ENCODE measurements at places on chromosomes 16 and 17.

- H3K36me3 ChIP-seq: no peaks in the 10 kb centered on the region
- H3K4me1 ChIP-seq: no peaks in the 10 kb centered on the region
- DNase-seq: no peak
- peaks cover 9% of the 10 kb centered on the region for H3K27me3 ChIP-seq
- no peak overlapping the region for H3K27ac ChIP-seq
- H3K4me3 ChIP-seq: no peak overlapping the region
These were observed 57.4 kb downstream of the SLC47A1 start for GRCh38 chr17:19590912-19591551.

- peaks cover 25% of the 10 kb centered on the region for H3K36me3 ChIP-seq
- no peaks in the 10 kb centered on the region for H3K27me3 ChIP-seq
- no peak overlapping the region for H3K4me3 ChIP-seq
- DNase-seq: peak; percentile 12
- no peak overlapping the region for H3K27ac ChIP-seq
- H3K4me1 ChIP-seq: no peaks in the 10 kb centered on the region
These were observed 51.7 kb downstream of the GAN start for GRCh38 chr16:81366316-81366932.

- H3K27me3 ChIP-seq: no peaks in the 10 kb centered on the region
- H3K27ac ChIP-seq: peak overlapping the region; percentile 98
- peak overlapping the region; percentile 89 for H3K4me3 ChIP-seq
- peaks cover 5% of the 10 kb centered on the region for H3K36me3 ChIP-seq
These were observed 537 bp downstream of the CNOT1 start for GRCh38 chr16:58628845-58629732.

GRCh38 chr16:8655184-8655717, 19.2 kb upstream of the ABAT start:
- no peaks in the 10 kb centered on the region for H3K36me3 ChIP-seq
- H3K4me1 ChIP-seq: peaks cover 3% of the 10 kb centered on the region
- H3K4me3 ChIP-seq: no peak overlapping the region
- no peaks in the 10 kb centered on the region for H3K27me3 ChIP-seq

DNA sequence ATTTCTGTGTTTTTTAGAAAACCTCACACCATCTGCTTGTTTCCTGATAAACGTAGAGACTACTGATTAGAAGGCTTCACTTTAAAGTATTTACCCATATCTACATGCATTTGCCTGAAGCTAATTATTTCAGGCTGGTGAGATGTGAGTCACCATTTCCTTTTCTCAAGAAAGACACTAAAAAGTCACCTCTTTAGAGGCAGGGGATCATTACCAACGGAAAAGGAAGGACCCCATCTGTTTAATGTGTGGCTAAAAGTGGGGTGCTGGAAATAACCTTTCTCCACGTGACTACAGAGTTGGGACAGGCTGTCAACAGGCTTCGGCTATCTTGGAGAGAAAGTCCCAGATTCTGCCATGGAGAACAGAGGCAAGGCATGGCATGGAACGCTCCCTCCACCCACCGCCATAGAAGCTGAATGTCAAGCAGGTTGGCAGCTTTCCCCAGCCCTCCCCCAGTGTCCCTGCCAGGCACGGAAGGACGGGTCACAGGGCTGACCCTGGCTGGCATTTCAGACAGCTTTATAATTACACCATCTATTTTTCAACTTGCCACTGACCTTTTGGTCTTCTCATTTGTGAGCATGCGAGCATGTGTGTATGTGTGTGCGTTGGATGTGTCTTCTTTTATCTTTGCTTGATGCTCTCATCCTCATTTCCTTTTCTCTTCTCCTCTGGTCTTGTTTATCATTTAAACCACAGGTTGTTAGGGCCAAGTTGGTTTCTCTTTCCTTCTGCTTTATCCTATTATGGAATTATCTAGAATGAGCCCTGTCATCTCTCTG, 157.0 kb downstream of the CPPED1 start:
- H3K27ac ChIP-seq: no peak overlapping the region
- H3K4me1 ChIP-seq: peaks cover 13% of the 10 kb centered on the region
- DNase-seq: no peak
- H3K36me3 ChIP-seq: no peaks in the 10 kb centered on the region
- peak overlapping the region; percentile 9 for H3K4me3 ChIP-seq
- peaks cover 15% of the 10 kb centered on the region for H3K27me3 ChIP-seq

DNA sequence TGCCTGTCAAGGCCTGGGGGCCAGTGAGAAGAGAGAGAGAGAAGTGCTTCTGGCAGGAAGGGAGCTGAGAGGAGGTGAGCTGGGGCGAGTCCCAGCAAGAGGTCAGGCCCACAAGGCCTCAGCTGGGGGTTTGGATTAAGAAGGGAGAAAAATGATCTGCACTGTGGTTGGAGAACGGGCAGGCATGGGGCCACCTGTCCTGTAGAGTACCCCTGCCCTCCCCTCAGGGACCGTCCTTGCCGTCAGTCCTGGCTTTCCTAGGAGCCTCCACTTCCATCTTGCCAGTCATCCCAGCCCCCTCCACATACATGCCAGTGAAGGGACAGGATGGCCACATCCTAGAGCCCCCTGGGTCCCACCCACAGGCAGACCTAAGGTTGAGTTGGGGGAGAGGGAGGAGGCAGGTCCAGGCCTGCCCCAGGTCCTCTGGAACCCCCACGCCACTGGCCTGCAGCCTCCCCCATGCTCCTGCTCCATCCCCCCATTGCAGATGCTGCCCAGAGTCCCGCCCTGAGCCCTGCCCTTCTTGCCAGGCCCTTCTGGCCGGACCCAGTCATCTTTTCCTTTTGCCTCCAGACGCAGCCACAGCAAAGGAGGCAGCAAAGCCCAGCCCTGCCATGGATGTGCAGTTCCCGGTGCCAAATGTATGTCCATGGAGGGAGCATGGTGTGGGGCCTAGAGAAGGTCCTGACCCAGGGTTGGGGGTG, 18.9 kb downstream of the KATNB1 start:
- H3K27ac ChIP-seq: no peak overlapping the region
- H3K36me3 ChIP-seq: peaks cover 10% of the 10 kb centered on the region
- no peaks in the 10 kb centered on the region for H3K27me3 ChIP-seq
- no peak overlapping the region for H3K4me3 ChIP-seq
- no peak for DNase-seq
- H3K4me1 ChIP-seq: no peaks in the 10 kb centered on the region

DNA sequence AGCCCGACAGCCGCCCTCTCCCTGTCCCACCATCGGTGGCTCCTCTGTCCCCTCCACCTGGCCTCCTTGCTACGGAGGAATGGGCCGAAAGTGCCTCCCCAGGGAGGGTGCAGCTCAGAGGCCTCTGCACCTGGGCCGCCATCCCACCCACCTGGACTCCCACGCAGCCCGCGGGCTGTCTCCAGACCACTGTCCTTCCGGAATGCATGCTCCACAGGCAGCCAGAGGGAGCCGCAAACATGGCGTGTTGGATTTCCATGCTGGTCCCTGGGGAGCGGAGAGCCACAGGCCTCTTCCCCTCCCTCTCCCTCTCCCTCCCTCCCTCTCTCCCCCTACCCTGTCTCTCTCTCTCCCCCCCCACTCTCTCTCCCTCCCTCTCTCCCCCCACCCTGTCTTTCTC, 3.0 kb downstream of the SSTR5 start:
- peaks cover 4% of the 10 kb centered on the region for H3K36me3 ChIP-seq
- DNase-seq: no peak
- H3K4me1 ChIP-seq: no peaks in the 10 kb centered on the region
- peaks cover 12% of the 10 kb centered on the region for H3K27me3 ChIP-seq

DNA sequence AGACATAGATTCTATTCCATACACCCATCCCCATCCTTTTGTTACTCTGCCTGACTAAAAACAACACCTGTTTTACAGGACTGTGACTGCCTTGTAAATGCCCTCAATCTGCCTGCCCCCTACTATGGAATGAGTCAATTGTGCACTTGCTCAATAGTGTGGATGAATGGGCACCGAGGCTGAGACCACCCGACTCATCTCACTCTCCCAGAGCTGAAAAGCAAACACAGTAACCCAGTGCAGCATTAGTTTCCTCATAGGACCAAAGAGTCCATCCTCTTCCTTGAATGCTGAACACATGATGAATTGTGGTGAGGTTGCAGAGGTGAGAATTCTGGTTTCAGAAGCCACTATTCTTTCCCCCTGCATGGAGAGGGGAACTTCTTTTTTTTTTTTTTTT, 233.7 kb downstream of the ZFHX3 start:
- DNase-seq: no peak
- peaks cover 6% of the 10 kb centered on the region for H3K36me3 ChIP-seq
- H3K27me3 ChIP-seq: no peaks in the 10 kb centered on the region
- no peaks in the 10 kb centered on the region for H3K4me1 ChIP-seq
- no peak overlapping the region for H3K4me3 ChIP-seq

DNA sequence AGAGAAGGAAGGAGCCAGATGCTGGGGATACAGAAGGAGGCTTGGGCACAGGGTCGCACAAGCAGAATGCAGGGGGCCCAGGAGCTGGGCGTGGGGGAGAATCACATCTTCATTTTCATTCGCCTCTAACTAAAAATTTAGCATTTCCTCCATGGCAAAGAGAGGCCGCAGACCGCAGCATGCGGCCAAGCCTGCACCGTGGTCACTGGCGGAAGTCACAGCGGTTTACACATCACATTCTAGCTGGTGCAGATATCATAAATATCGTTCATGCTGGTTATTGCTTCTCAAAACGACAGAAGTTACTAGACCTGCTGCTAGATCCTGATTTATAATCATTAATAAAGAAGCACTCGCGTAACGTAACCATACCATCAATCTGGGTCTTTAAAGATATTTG, 162.0 kb downstream of the NTN1 start:
- no peaks in the 10 kb centered on the region for H3K4me1 ChIP-seq
- H3K36me3 ChIP-seq: no peaks in the 10 kb centered on the region
- H3K27ac ChIP-seq: no peak overlapping the region
- no peak overlapping the region for H3K4me3 ChIP-seq
- H3K27me3 ChIP-seq: peaks cover 11% of the 10 kb centered on the region
- DNase-seq: no peak

GRCh38 chr16:51752438-51752995, 601.4 kb upstream of the SALL1 start:
- H3K4me1 ChIP-seq: no peaks in the 10 kb centered on the region
- no peaks in the 10 kb centered on the region for H3K36me3 ChIP-seq
- H3K27me3 ChIP-seq: no peaks in the 10 kb centered on the region
- DNase-seq: no peak
- no peak overlapping the region for H3K27ac ChIP-seq

- no peaks in the 10 kb centered on the region for H3K4me1 ChIP-seq
- peaks cover 7% of the 10 kb centered on the region for H3K27me3 ChIP-seq
- no peak overlapping the region for H3K27ac ChIP-seq
- H3K36me3 ChIP-seq: no peaks in the 10 kb centered on the region
- no peak overlapping the region for H3K4me3 ChIP-seq
These were observed 187.0 kb upstream of the CDH13 start for GRCh38 chr16:82439678-82440293.

- H3K4me1 ChIP-seq: peaks cover 5% of the 10 kb centered on the region
- H3K4me3 ChIP-seq: no peak overlapping the region
- no peak overlapping the region for H3K27ac ChIP-seq
- H3K27me3 ChIP-seq: peaks cover 18% of the 10 kb centered on the region
These were observed 41.1 kb downstream of the AHSP start for GRCh38 chr16:31568577-31569359.

- H3K27ac ChIP-seq: no peak overlapping the region
- no peaks in the 10 kb centered on the region for H3K4me1 ChIP-seq
- H3K36me3 ChIP-seq: no peaks in the 10 kb centered on the region
- no peak for DNase-seq
These were observed 69.9 kb downstream of the IRX5 start for GRCh38 chr16:55000595-55000994.

GRCh38 chr17:2240541-2240940, 63.0 kb downstream of the SMG6 start:
- peaks cover 17% of the 10 kb centered on the region for H3K4me1 ChIP-seq
- peaks cover 10% of the 10 kb centered on the region for H3K36me3 ChIP-seq
- H3K27me3 ChIP-seq: no peaks in the 10 kb centered on the region
- no peak overlapping the region for H3K4me3 ChIP-seq
- no peak for DNase-seq

GRCh38 chr16:86874141-86874540, 295.8 kb downstream of the FOXL1 start:
- no peak overlapping the region for H3K27ac ChIP-seq
- DNase-seq: no peak
- H3K27me3 ChIP-seq: peaks cover 17% of the 10 kb centered on the region
- no peaks in the 10 kb centered on the region for H3K4me1 ChIP-seq
- H3K4me3 ChIP-seq: no peak overlapping the region
- peaks cover 2% of the 10 kb centered on the region for H3K36me3 ChIP-seq

GRCh38 chr16:80299416-80299815, 241.4 kb upstream of the DYNLRB2 start:
- H3K36me3 ChIP-seq: no peaks in the 10 kb centered on the region
- no peak overlapping the region for H3K4me3 ChIP-seq
- DNase-seq: no peak

DNA sequence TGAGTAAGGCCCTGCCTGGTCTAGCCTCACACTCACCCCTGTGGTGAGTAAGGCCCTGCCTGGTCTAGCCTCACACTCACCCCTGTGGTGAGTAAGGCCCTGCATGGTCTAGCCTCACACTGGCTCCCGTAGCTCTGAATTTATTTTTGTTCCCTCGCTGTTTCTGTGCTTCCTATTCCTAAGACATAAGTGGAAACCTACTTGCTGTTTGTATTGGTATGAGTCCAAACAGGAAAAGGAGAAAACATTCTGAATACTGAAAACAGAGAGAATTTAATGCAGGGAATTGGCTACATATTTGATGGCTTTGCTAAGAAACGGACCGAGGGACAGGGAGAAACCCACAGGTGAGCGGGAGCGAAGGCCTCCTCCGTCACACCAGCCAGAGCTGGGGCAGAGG, 267.8 kb downstream of the FOXL1 start:
- peaks cover 3% of the 10 kb centered on the region for H3K27me3 ChIP-seq
- no peaks in the 10 kb centered on the region for H3K4me1 ChIP-seq

- no peak overlapping the region for H3K27ac ChIP-seq
- no peak for DNase-seq
- no peak overlapping the region for H3K4me3 ChIP-seq
- peaks cover 33% of the 10 kb centered on the region for H3K4me1 ChIP-seq
- peaks cover 3% of the 10 kb centered on the region for H3K36me3 ChIP-seq
These were observed 26.9 kb downstream of the NSMCE1 start for GRCh38 chr16:27241658-27242057.

- H3K27me3 ChIP-seq: peaks cover 12% of the 10 kb centered on the region
- H3K4me1 ChIP-seq: no peaks in the 10 kb centered on the region
- no peaks in the 10 kb centered on the region for H3K36me3 ChIP-seq
- no peak overlapping the region for H3K27ac ChIP-seq
These were observed 23.1 kb upstream of the SDK2 start for GRCh38 chr17:73667181-73667959.

GRCh38 chr16:2953706-2954627, 10.1 kb upstream of the KREMEN2 start:
- no peak for DNase-seq
- peaks cover 13% of the 10 kb centered on the region for H3K27me3 ChIP-seq
- H3K36me3 ChIP-seq: peaks cover 4% of the 10 kb centered on the region
- H3K4me1 ChIP-seq: peaks cover under 1% of the 10 kb centered on the region
- no peak overlapping the region for H3K27ac ChIP-seq

GRCh38 chr17:72021417-72022041, 99.3 kb upstream of the SOX9 start:
- H3K4me1 ChIP-seq: no peaks in the 10 kb centered on the region
- DNase-seq: no peak

DNA sequence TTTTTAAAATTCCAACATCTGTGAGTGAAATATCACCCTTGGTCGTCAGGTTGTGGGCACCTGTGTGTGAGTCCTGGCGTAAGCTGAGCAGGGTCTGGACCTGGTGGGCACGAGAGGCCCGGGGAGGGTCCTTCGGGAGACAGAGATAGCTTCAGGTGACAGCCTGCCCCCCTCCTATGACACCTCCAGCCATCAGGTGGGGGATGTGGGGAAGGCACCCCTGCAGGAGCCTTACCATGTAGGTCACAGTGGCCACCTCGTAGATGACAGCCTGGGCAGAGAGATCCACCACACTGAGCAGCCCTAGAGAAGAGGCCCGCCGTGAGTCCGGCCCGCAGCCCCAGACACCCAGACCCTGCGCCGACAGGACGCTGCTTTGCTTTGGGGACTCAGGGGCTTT, 11.2 kb downstream of the SLC47A2 start:
- H3K4me1 ChIP-seq: peaks cover 7% of the 10 kb centered on the region
- no peak for DNase-seq
- H3K27me3 ChIP-seq: no peaks in the 10 kb centered on the region
- H3K4me3 ChIP-seq: no peak overlapping the region

Measured in memory B cell (primary cell).